HS-5 (cell line): ENCODE measurements at places on chromosomes 3 and 15.

GRCh38 chr3:61657689-61658088, 96.3 kb downstream of the PTPRG start:
- no peak for DNase-seq

DNA sequence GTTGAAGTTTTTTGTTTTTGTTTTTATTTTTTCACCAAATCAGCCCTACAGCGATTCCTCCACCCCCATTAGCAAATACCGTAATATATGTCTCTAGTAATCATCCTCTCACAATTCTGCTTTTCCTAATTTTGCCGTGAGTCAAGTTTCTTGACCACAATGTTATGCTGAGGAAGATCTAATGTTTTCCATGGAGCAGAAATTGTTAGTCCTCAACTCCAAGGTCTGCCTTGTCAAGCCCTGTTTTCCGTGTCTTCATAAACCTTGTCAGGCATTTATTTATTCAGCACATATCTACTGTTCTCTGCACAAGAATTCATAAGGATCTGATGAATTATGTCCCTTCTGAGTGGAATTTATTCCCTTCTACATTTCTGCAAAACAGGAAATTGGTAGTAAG, 372.8 kb downstream of the RBMS3 start:
- DNase-seq = no peak

DNA sequence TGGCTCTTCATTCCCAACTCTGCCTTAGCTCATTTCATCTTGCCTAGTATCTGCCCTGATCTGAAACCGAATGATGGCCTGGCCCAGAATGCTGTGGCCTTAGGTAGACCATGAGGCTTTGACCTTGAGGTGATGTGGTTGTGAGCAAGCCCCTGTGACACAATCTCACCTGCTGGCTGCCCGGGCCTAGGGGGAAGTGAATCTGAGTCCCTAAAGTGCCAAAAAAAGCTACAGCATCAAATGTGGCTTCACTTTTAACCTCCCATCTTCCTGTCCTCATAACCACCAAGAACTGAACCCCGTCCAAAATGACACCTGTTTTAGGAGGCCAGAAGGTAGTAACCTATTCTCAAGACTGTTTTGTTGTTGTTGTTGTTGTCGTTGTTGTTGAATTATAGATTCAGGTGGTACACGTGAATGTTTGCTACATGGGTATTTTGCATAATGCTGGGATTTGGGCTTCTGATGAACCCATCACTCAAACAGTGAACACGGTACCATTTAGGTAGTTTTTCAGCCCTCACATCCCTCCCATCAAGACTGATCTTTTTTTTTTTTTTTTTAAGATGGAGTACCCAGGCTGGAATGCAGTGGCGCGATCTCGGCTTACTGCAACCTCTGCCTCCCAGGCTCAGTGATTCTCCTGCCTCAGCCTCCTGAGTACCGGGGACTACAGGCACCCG, 54.6 kb downstream of the MCCC1 start:
- no peak for DNase-seq

DNA sequence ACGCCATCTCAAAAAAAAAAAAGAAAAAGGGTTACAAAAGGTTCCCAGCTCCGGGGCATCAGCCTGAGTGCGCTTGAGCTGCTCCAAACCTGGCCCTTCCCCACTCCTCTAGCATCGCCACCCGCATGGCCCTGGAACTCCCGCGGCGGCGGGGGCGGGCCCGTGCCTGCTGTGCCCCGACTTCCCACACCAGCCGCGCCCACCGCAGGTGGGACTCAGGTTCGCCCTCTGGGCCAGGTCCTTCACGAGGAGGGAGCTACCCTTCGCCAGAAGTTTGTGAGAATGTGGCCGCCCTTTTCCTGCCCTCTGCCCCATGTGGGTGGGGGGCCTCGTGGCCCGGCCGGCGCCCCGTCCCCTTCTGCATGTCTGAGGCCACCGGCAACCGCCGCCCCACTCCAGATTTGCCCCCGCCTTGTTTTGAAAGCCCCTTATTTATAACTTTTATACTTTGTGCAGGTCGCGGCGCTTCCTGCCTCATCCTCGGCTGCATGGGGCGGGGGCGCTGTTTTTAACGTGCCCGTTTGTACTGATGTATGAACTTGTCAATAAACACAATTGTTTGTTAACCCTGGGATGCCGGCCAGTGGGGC, 507 bp upstream of the JMJD7 start:
- no peak for DNase-seq

- DNase-seq = no peak
Measured at GRCh38 chr3:174206607-174207192, 652.4 kb upstream of the NAALADL2 start.

DNA sequence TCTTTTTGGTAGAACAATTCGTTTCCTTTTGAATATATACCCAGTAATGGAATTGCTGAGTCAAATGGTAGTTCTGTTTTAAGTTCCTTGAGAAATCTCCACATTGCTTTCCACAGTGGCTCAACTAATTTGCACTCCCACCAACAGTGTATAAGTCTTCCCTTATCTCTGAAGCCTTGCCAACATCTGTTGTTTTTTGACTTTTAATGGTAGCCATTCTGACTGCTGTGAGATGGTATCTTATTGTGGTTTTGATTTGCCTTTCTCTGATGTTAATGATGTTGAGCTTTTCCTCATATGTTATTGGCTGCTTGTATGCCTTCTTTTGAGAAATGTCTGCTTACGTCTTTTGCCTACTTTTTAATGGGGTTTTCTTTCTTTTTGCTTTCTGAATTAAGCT, 270.6 kb upstream of the MEIS2 start:
- DNase-seq = no peak

- DNase-seq = no peak
Measured at GRCh38 chr3:126667631-126668449, 12.9 kb upstream of the TXNRD3 start.

DNA sequence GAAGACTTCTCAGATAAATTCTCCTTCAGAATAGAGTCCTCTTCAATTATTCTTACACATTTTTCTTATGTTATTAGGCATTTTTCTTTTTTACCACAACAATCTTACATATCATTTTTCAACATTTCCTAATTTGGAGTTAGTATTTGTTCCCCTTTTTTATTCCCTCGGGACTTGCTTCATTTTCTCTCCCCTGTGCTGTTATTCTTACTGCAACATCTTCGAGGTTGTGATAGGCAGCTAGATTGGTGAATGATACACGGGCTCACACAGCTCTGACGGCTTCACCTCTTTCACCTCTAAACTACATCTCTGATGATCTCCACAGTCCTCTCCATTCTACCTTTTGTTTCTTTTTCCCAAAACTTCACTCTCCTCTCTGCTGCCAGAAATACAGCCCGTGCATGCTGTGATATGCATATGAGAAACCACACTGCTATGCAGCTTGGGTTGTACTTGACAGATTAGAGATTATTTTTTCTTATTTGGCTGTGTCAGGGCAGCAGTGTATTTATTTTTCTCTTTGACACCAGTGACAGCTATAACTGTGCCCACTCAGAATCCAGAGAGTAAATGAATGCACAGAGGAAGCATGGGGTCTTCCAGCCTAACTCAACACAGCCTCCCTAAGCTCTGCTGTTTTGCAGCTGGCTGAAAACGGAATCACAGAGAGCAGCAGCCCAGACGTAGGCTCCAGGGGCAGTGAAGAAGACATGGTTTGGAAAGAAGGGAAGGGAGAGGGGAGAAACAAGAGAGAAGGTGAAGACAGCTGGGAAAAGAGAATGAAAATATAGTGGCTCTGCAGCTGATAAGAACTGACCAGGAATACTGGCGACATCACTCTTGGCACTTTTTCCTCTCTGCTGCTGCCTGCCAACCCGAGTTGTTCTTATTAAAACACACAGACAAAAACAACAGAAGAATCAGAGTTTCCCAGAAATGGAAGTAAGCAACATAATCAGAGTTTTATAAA, 61.8 kb downstream of the SLC9A9 start:
- no peak for DNase-seq

- DNase-seq = no peak
Measured at GRCh38 chr3:101730839-101731238, 6.4 kb downstream of the CEP97 start.

GRCh38 chr15:93866948-93867347, 364.4 kb upstream of the MCTP2 start:
- no peak for DNase-seq

GRCh38 chr3:12292770-12293169, 3.9 kb downstream of the PPARG start:
- no peak for DNase-seq

DNA sequence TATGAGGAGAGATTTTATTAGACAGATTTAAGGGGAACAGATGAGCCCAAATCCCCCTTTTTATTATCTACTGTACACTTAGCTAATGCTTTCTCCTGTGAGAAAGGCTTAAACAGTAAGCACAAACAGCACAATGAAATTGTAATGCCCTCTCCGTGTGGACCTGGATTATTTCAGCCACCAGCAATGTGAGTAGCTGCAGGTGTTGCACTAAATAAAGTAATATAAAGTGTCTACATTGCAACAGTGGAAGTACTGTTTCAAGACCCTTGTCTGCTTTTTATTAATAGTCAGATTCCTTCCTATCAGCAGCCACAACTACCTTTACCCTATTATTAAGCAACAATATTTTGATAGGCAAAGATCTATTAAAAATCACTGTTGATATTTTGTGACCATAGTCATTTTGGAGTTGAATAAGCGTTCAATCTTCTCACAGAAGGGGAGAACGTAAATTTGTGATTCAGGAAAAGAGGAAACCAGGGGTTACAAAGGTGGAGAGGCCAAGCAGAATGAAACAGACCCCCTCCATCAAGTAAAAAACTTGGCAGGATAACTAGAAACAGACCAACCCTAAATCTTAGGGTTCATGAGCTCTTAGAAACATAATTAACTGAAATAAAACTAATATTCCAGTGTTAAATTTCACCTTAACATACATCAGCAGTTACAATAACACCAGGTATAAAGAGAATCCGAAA, 422.6 kb downstream of the MECOM start:
- DNase-seq = no peak

DNA sequence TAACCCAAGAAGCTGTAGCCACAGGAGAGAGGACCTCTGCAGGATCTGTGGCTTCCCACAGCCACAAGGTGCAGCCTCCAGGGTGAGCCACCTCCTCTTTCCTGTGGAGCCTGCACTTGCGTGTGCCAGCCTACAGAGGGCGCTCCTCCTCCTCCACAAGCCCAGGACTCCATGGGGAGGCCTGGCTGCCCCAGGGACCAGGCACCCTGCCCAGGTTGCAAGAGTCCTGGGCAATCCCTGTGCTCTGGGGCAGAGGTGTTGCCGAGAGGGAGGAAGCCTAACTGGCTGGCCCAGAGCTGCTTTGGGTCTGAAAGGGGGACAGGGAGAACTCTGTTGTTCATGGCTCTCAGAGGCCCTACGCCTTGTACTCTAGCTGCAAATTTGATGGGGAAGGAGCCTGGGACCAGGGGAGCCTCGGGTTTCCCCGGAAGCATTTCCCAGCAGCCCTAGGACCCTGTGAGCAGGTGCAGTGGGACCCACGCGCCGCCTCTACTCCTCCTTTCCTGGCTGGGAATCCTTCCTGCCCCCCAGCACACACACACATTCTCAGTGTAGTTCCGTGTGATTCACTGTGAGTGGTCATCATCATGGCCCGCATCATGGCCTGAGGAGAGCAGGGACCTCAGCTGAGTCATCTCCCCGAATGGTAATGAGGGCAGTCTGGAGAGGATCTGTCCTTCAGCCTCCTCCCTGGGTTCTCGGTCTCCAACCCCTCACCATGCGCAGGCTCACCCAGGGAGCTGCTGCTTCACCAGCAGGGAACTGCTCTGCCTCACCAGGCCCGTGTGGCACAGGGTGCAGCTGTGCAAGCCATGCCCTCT, 24.3 kb downstream of the TBC1D21 start:
- DNase-seq = peak; percentile 73

DNA sequence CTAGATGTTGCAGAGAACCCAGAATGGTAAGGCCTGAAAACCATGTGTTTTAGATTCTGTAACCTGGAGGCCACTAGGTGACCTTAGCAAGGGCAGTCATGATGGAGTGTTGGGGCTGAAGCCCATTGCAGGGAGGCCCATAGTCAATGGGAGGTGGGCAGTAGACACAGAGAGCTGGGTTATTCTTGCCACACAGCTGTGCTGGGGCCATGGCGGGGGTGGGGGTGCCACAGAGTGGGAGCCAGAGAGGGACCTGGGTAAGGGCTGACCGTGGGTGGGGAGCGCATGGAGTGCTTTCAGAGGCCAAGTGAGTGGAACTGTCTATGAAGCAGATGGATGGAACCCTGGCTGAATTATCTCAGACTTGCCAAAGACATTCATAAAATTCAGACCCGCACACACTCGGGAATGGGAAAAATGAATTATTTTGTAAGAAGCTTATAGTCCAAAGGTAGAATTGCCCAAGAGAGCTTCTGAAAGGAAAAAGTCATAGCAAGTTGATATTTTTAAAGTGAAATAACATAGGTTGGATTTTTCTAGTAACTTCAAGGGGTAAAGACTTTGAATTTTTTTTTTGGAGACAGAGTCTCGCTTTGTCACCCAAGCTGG, 53.9 kb downstream of the SMAD3 start:
- DNase-seq = no peak

- no peak for DNase-seq
Measured at GRCh38 chr3:15815696-15816095, 17.9 kb upstream of the ANKRD28 start.

GRCh38 chr3:187130346-187131066, 8.8 kb downstream of the RPL39L start:
- DNase-seq = no peak

- DNase-seq = no peak
Measured at GRCh38 chr3:45765266-45765851, 31.0 kb downstream of the SLC6A20 start.

- DNase-seq = no peak
Measured at GRCh38 chr15:28914046-28914445, 28.3 kb downstream of the APBA2 start.

- DNase-seq = peak; percentile 95
Measured at GRCh38 chr3:55750525-55750924, 263.4 kb upstream of the WNT5A start.

DNA sequence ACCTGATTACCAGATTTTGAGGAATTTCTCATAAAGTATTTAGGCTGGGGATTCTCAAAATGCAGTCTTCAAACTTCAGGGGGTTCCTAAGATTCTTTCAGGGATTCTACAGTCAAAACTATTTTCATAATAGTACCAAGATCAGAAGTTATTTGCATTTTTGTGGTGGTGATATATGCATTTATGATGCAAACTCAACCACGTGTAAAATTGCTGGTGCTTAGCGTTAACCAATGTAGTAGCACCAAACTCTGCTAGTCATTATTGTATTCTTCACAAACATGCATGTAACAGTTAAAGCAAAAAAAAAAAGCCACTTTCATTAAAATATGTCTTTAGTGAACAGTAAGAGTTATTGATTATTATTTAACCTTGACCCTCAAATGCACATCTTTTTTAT, 274.9 kb upstream of the DNAJC19 start:
- DNase-seq = no peak

GRCh38 chr3:171183042-171183441, 156.5 kb upstream of the SLC2A2 start:
- DNase-seq = no peak

DNA sequence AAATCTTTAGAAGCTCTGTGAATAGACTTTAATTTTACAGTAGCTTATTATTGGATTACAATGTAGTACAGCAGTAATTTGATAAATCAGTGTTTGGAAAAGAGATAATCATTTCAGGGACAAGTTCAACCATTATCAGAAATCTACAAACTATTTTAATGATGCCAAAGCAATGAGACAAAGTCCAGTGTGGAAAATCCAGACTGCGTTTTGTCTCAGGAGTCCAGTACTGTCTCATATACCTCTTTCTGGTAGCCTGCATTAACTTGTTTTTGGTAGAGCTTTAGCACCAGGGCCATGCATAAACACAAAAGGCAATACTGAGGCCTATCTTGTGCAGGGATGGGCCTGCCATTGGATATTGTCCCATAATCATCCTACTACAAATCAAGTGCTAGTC, 19.7 kb downstream of the ACKR4 start:
- DNase-seq = no peak
